ENCODE measurements at places on chromosomes 5 and 9.

- no peak for DNase-seq
Measured at GRCh38 chr5:32499261-32499660, 54.7 kb upstream of the ZFR start.

DNA sequence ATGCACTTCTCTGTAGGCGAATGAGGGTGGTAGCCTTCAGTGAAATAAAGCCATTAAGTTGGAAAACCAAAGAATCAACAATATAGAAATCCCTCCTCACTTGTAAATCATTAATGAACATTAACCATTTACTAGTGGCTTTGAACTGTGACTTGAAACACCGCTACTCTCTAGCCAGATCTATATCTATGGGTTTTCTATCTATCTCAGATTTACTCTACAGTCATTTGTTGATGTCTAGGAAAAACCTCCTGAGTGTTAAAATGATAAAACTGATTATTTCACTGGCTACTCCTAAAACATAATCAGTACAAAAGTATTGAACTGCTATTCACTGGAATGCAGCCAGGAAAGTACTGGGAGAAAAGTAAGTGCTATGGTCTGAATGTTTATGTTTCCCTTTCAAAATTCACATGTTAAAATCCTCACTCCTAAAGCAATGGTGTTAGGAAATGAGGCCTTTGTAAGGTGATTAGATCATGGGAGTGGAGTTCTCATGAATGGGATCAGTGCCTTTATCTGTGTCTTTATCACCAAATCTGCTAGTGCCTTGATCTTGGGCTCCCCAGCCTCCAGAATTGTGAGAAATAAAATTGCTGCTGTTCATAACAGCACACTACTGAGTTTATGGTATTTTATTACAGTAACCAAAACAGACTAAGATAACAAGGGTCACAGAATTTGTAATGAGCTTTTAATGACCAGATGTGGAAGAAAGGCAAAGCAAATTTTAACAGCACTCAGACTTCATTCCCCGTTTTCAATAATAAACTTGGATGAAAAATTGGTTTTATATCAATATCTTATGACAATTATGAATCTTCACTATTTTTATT lies 8.6 kb upstream of the OXCT1 start:
- no peak for DNase-seq

- no peak for DNase-seq
Measured at GRCh38 chr9:92564982-92565381, 29.2 kb upstream of the ECM2 start.

DNA sequence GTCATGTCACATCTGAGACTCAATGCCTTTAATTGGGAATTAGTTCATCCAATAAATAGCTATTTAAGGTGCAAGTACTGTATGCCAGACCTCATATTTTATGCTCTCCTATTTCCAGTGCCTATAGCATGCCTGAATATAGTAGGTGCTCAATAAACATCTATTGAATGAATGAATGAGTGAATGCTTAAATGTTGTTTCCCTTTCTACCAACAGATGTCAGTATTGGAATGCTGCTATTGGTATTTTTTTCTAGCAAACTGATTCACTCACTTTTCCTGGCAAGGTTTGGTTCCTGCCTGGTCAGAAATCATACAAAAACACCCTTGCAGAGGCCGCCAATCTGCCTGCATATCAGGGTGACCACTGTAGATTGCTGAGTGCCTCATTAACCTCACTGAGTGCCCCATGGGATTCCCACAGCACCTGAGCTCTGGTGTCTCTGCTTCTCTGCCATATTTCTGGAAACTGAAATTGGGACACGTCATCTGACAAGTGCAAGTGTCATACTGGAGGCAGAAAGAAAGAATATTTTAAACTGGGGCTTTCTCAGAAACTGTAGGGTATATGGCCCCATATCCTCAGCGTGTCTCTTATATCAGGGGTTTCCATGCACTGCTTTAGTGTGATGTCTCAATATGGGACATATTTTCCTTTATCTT lies 359.7 kb downstream of the TRIM32 start:
- DNase-seq, result no peak

DNA sequence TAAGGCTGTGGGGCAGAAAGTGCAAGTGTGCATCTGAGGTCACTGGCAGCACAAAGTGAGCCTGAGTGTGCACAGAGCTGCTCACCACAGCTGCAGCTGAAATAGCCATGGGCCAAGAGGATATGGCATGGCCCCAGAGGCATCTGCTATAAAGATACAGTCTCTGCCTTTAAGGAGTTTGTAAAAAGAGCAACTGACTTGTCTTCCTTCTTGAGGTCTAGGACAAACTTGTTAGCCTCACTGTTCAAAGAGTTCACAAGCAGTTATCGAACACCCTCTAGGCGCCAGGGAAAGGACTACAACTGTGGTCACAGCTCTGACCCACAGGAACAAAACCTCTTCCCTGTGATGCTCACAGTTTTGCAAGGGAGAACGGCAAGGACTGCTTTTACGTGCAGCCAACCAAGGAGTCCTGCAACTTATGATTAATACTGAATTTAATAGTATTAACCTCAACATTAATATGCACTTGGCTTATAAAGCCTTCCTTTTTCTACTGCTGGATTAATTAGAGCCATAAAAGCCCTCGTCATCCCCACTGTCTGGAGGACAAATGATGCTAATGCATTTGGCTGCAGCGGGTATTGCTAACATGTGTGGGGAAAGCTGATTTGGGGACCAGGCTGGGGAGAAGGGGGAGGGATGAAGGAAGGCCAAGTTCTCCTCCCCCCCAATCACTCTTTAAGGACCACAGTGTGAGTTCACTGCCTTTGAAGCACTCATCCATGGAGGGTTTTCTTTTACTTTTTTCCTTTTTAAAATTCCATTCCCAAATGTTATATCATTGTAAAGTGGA lies 189.8 kb upstream of the TRIM32 start:
- no peak for DNase-seq

DNA sequence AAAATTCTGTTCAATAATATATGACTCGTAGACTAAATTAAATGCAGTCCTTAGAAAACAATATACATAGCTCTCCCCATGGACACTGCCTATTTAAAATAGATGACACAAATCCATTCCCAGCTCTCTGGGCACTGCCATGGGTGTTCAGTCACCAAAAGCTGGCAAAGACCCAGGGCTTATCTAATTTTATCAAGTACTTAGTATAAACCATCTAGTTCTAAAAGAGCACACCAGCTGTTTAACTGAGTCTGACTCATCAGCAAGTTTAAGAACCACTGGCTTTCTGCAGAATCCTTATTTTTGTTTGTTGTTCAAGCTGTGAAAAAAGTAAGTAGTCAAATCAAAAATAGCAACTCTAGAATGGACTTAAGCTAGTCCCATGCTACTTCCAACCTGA lies 107.6 kb downstream of the PLPP1 start:
- DNase-seq, result peak; percentile 25

DNA sequence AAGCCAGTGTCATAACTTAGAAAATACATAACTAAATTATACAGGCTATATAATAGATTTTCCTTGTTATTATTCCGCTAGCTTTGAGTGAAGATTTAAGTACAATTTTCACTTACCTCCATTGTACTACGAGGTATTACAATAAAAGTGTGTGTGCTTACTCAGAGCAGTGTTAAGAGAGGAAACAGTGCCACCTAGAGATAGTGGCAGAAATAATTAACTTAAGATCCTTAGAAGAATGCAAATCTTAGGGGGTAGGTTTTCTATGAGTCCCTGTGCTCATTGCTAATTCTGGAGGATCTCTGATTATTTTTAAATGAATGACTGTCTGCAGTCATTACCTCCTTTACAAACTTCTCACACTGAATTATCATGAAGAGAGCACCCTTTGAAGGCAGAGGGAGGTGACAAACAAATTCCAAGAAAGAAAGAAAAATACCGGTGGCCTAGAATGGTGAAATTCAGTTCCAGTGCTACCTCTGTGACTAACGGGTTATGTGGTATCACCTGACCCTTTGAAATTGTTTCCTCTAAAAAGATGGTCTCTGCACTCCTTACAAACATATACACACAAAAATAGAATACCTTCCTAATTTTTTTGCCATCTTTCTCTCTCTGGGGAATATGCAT lies 379.8 kb downstream of the TRIM36 start:
- peak; percentile 17 for DNase-seq

DNA sequence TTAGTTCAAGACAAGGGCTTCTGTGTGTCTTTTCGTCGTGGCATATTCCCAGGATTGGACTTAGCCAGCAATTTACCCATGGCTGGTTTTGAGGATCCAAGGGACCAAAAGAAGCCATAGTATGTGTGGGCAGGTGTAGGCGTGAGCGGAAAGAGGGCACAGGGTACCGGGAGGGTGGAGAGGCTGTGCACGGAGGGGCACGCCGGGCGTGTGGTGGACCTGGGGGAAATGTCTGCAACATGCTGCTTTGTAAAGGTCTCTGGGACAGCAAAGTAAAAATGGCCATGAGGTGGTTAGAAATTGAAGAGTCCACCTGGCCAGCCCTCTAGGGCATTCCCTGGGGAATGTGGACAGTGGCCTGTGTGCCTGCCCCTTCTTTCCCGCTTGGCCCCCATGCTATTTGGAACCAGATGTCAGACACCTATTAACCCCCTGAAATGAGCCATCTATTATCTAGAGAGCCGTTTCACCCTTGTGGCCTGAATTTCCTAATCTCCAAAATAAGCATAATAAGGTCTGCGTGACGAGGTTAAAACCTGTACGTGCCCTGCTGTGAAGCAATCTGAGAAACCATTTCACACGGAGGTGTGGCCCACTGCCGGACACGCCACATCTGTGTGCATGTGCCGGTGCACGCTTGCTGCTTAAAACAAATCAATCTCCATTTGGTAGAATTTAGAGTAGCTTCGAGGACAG lies 5.1 kb downstream of the FLT4 start:
- peak; percentile 57 for DNase-seq

DNA sequence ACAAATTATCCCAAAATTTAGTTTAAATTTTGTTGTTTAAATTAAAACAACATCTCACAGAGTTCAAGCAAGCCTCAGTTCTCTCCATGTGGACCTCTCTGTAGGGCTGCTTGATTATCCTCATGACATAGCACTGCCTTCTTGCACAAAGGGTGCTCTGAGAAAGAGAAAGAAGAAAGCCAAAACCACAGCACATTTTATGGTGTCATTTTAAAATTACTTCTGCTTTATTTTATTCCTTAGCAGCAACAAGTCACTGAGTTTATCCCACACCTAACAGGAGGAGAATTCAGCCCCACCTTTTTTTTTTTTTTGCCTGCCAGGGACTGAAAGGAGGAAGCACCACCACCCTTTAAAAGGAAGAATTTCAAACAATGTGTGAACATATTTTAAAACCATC lies 12.8 kb upstream of the KCNV2 start:
- DNase-seq, result no peak

- no peak for DNase-seq
Measured at GRCh38 chr9:97526895-97527575, 25.6 kb downstream of the TMOD1 start.

- no peak for DNase-seq
Measured at GRCh38 chr5:73215531-73215890, 42.5 kb downstream of the TMEM174 start.

DNA sequence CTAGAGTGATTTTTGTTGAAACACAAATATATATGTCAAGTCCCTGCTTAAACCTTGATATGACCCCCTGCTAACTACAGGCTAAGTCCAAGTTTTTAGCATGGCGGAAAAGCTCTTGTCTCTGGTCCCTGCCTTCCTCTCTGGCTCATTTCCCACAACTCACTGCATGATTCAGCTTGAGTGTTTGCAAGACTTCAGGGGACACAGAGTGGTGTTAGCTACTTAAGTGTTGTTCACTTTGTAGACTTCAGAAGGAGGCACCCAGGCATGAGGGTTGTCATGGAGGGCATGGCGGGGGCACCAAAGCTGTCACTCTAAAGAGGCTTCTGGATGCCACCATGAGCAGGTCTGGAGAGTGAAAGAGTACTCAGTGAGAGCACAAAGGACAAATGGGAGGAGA lies 362.4 kb upstream of the ACTBL2 start:
- no peak for DNase-seq

GRCh38 chr9:28671000-28671399 lies 1097.7 kb upstream of the C9orf72 start:
- DNase-seq, result no peak

DNA sequence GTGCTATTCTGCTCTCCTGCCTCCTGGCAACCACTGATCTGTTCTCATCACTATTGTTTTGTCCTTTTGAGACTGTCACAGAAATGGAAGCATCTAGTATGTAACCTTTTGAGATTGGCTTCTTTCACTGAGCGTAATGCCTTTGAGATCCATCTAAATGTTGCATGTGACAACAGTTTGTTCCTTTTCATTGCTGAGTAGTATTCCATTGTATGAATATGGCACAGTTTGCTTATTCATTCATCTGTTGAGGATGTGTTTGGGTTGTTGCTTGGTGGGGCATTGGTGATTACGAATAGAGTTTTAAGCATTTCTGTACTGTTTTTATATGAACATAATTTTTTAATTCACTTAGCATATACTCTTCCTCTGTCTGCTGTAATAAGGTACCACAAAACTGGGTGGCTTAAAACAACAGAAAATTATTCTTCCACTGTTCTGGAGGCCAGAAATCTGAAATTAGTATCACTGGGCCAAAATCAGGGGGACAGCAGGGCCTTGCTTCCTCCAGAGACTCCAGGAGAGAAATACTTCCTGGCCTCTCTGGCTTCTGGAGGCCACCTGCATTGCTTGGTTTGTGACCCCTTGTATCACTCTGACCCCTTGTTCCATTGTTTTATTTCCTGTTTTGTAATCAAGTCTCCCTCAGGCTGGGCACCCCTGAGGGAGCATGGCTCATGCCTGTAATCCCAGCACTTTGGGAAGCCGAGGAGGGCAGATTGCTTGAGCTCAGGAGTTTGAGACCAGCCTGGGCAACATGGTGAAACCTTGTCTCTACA lies 53.0 kb downstream of the EXOSC2 start:
- DNase-seq, result no peak

DNA sequence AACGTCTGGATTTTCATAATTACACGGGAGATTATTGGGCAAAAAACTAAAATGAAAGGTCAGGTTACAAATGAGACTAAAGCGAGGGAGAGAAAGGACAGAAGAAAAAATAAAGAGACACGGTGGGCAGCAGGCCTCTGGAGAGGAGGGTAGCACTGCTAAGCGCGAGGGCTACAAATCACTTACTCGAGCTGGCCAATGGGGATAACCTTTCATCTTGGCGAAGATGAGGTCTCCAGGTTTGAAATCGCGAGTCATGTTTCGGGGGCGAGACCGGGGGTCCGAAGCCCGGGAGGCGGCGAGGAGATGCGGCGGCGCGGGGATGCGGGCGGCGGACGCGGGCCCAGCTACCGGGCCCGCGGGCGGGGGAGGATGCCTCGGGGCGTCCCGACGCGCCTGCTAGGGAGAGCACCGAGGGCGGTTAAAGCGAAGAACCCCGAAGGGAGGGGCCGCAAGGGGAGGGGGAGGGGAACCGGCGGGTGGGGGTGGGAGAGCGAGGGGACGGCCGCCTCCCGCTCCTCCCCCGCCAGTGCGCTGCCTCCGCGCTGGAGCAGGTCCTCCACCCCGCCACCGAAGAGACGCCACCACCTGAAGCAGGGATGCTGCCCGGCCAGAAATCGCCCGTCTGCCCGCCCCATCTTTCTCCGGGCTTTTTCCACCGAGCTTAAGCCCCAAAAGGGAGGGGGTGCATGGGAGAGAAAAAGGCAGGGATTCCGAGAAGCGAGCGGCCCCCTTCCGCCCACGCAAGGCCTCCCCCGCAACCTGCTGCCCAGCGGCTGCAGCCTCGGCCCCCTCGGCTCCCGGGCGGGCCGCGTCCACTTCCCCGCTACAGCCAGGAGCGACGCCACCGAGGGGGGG lies 610 bp downstream of the PSIP1 start:
- DNase-seq, result peak; percentile 37
